GM23338 (cell line): ENCODE measurements at places on chromosomes 11 and 22. TPM values are rescaled to one million over a fixed set of nuclear protein-coding genes. Genes with fewer than 3 reads are reported as not detected.

- no peak for DNase-seq
- no peak overlapping the region for H3K27ac ChIP-seq
- H3K36me3 ChIP-seq, result no peaks in the 10 kb centered on the region
- no peaks in the 10 kb centered on the region for H3K4me1 ChIP-seq
- H3K4me3 ChIP-seq, result no peak overlapping the region
Measured at GRCh38 chr11:12199231-12199948, 89.0 kb downstream of the MICAL2 start.

- no peak overlapping the region for H3K4me3 ChIP-seq
- H3K4me1 ChIP-seq, result no peaks in the 10 kb centered on the region
- no peak for DNase-seq
- H3K27ac ChIP-seq, result no peak overlapping the region
- H3K36me3 ChIP-seq, result no peaks in the 10 kb centered on the region
- H3K27me3 ChIP-seq, result no peaks in the 10 kb centered on the region
Measured at GRCh38 chr11:105004021-105004420, 18.9 kb downstream of the CASP5 start.

DNA sequence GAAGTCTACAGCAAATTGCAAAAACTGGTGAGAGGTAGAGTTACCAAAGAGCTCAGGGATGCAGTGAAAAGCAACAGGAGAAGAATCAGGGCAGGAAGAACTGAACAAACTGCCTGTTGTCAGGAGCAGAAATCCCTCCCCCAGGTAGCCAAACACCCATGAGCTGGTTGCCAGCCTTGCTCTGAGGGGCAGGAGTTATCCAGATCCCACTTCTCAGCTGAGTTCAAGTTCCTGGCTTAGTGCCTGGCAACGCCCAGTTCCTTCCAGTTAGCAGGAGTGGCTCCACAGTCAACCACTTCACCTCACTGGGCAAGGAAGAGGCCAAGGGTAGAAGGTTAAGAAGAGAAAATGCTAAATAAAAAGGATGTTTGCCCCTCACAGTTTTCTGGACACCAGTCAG is 1.9 kb upstream of the MPZL2 start:
- peaks cover 25% of the 10 kb centered on the region for H3K4me1 ChIP-seq
- H3K4me3 ChIP-seq, result no peak overlapping the region
- H3K36me3 ChIP-seq, result no peaks in the 10 kb centered on the region
- no peak overlapping the region for H3K27ac ChIP-seq
- no peak for DNase-seq

SORL1 gene
- total RNA-seq, result 78.3 and 78.8 TPM in 2 replicates
